Retina (tissue), 1 donor: ENCODE measurements at places on chromosomes 16 and 17.

DNA sequence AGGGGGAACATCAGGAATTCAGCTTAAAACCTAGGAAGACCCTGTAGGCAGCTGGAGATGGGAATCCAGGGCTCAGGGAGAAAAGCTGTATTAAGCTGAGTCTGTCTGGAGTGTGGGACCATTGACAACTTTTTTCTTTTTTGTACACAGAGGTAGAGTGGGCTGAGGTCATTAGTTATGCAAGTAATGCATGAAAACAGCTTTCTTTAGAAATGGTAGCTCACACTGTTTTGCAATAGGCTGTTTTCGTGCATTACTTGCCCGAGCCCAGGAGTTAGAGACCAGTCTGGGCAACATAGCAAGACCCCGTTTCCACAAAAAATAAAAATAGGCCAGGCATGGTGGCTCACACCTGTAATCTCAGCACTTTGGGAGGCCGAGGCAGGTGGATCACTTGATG is 46.5 kb downstream of the KATNIP start:
- DNase-seq: no peak

DNA sequence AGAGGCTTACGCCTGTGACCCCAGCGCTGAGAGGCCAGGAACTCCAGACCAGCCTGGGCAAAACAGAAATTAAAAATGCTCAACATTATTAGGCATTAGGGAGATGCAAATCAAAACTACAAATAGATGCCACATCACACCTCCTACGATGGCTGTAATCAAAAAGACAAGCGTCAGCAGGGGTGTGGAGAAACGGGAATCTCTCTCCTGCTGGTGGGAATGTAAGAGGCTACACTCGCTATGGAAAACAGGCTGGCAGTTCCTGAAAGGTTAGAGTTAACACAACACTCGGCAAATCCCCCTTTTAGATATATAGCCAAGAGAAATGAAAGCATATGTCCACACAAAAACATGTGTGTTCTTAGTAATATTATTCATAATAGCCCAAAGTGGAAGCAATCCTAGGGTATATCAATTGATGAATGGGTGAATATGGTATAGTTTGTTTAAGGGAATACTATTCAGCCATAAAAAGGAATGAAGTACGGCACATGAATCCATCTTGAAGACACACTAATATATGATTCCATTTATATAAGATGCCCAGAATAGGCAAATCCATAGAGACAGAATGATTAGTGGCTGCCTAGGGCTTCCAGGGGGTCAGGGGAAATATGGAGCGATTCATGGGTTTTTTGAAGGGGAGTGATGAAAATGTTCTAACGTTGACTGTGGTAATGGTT is 1.8 kb upstream of the NPRL3 start:
- no peak for DNase-seq

DNA sequence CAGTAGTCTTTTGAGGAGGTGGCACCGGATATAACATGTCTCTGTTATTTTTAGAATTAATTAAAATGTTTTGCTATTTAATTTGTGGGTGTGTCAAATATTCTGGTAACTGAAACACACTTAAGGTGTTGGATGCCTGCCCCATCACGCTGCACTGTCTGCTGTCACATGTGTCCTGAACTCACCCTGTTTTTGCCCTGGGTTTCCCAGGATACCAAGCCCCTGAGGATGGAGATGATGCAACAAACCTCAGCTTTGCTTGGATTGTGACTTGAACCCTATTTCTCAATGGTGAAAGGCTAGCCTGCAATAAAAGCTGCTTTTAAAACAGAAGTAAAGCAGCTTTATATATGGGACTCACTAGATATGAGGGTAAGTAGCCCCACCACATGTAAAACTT is 11.5 kb upstream of the DUSP14 start:
- DNase-seq: no peak

DNA sequence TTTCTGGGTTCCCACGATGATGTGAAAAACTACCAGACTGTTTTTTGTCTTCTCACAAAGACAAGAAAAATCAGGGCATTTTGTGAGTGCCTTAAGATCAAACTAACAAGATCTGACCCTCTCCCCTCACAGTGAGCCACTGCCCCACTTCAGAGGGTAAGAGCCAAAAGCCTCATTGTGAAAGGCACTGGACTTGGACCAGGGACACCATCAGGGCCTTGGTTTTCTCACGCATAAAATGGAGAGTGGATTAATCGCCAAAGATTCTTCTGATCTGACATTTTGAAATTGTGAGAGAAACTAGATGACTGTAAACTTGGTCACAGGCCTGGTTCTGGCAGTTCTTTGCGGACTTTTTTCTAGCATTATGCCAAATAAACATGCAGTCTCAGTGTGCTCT is 21.0 kb upstream of the ENDOV start:
- no peak for DNase-seq

DNA sequence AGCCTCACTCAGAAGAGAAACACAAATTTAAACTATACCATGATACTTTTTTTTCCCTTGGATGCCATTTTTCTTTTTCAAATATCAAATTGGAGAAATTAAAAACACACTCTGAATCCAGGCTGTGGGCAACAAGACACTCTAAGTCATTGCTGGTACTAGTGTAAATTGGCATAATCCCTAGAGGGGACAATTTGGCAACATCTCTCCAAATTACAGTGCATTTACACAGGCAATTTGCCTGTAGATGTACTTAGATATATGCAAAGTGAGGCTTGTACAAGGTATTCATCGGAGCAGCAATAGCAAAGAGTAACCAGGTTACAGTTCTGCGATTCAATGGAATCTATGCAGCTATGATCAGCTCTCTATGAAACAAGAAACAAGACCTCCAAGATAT is 6.7 kb upstream of the GUCY2D start:
- no peak for DNase-seq

DNA sequence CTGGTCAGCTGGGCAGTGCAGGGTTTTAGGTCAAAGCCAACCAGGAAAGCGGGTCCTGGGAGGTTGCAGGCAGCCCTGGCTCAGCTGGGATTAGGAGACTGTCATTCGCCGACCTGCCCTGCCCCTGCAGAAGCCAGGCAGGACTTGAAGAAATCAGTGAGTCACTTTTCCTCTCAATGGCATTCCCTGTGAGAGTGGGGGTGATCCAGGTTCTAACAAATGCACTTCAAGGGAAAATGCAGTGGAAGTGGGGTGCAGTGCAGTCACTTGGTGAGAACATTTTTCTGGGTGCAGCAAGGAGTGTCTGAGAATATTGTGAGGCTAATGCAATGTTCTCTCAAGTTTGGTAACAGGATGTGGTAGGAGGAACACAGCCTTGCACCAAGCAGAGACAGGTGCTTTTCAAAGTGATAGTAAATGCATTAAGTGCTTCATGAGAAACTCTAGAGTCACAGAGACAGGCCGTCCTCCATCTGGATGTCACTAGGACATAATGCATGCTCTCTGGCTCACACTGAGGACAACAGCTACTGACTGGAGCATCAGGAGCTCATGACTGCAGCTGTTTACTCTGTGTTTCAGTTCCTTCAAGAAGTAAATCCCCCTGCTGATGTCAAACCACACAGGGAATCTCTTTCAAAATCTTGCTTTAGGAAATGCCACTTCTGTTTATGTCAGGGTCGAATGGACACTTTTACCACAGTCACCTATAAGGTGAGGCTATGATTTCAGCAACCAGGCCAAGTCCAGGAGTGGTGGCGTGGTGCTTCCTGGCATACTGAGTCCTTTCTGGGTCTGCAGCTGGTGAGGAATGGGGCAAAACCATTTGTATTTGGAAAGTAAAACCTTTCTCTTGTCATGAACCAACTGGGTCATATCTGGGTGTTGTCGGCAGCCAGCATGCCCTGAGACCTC is 16.7 kb downstream of the CDK5R1 start:
- DNase-seq: no peak
